Stimulated activated naive CD8-positive, alpha-beta T cell treated with anti-CD3 and anti-CD28 coated beads, Interleukin-15, amount 100 ng/mL, for 72 hours (primary cell): ENCODE measurements at places on chromosomes 12 and 14.

- DNase-seq, result no peak
Measured at GRCh38 chr12:51932218-51933076, 19.1 kb upstream of the ACVR1B start.

GRCh38 chr14:90005939-90006530 is 50.3 kb downstream of the TDP1 start:
- DNase-seq, result no peak

DNA sequence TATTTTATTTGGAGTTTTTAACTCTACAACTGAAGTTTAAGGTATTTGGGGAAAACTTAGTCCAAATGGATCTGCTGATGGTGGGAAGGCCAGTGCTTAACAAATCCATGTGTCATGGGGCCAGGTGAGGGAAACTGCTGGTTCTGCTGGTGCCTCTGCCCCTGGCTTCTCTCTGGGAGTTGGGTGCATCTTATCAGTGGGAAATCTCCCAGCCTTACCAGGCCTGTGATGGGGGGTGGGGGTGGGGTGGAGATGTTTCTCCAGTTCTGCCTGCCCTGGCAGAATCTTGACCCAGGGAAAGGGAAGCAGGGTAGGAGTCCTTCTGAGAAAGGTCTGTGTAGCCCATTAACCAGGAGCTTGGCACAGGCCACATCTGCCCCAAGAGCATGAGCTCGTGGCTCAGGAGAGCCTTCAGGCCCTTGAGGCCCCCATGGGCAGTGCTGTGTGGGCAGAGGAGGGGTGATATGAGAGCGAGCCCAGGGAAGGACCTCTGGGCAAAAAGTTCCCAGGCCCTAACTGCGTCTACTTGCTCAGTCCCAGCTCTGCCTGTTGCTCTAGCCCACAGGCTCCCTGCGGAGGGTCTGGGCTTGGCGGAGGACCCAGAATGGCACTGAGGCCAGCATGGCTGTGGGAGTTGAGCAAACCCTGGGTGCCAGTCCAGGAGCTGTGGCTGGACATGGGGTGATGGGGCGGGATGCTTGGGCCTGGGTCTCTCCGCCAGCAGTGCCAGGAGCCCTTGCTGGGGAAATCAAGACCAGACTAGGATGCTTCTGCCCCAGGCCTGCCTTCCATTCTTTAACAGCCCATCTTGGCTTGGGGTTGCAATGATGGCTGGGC is 18.2 kb downstream of the VASH1 start:
- no peak for DNase-seq

GRCh38 chr12:62260733-62261683 is 804 bp downstream of the USP15 start:
- peak; percentile 72 for DNase-seq

DNA sequence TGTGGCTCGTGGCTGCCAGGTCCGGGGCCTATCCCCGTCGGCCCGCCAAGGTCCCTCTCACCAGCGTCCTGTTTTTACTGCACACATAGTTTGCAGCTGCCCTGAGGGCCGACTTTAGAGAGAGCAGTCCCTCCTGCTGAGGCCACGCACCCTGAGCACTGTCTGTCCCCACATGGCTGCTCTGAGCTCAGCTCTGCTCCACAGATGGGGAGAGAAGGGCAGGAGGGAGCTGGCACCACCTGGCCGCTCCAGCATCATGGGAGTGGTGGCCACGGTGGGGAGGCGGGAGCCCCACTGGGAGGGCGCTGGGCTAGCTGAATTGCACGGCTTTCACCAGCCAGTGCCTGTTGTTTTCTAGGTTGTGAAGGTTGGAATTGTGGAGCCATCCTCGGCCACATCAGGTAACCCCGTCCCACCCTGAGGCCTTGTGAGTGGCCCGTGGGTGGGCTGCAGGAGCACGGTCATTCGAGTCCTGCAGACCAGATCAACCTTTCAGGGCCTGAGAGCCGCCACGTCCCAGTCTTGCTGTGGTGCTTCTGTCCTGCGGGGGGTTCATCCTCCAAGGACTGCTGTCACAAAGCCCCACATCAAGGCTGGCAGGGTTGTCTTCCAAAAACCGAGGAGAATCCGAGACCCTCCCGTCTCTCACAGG is 7.4 kb upstream of the TEX22 start:
- DNase-seq, result no peak

- no peak for DNase-seq
Measured at GRCh38 chr12:72966684-72967083, 694.5 kb downstream of the TRHDE start.

DNA sequence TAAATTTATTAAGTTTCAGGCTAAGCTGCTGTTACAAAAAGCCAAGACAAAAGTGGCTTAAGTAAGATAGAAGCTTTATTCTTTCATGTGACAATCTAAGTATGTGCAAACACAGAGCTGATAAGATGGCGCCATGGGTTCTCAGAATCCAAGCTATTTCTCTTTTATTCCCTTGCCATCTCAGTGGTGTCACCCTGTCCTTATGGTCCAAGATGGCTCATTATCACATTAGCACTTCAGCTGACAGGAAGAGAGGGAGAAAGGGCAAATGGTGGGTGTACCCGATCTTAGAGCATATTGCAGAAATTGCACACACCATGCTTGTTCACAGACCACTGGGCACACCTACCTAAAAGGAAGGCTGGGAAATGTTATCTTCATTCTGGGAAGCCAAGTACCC is 211.7 kb downstream of the TMTC2 start:
- DNase-seq, result no peak

DNA sequence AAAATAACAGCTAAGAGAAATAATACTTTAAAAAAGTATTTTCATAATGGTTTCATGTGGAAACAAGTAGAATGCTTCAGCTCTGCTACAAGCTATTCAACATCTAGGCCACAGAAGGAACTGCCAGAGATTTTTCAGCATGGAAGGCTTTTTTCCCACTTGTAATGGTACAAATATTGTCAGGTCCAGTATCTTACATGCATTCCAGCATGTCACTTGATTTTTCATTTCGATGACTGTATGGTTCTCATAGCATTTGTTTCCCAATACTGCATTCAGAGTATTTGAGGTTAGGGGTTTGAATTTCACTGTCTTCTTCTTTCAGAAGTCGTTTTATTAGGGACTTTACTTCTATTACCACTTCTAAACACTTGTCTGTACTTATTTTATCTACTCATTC is 1701.5 kb upstream of the FLRT2 start:
- no peak for DNase-seq

DNA sequence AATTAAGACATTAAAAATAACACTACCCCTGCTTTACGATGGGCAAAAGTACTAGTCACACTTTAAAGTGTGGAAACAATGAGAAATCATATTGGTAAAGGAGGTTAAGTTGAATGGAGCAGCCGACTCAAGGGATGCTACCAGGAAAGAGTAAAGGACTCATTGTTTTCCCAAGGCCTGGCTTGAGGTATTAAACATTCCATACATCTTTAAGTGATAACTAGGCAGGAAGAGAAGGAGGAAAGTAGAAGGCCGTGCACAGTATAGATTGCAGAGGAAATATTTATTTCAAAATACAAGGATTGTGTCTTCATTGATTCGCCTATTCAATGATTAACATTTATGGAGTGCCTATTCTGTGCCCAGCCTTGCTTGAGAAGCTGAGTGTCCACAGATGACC is 20.6 kb upstream of the YARS2 start:
- DNase-seq, result no peak

- no peak for DNase-seq
Measured at GRCh38 chr14:67265131-67265530, 23.9 kb downstream of the PALS1 start.

DNA sequence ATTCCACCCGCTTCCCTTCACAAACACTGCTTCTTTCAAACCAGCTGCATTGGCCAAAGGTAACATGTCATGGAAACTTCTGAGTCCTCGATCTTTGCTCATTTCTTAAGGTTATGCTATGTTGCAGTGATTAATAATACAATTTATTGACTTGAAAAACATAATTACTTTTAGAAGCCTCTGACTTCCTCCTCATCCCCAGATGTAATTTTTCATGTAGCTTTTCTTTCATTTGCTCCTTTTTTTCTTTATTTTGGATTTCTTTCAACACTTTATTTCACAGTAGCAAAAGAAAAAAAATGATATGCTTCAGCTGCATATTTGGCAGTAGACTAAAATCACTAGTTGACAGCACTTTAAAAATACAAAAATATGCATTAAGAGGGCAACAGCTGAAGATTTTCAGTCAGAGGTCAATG is 116.2 kb downstream of the LRRIQ1 start:
- DNase-seq, result no peak

GRCh38 chr14:62301911-62302310 is 539.7 kb downstream of the SNAPC1 start:
- DNase-seq, result no peak

DNA sequence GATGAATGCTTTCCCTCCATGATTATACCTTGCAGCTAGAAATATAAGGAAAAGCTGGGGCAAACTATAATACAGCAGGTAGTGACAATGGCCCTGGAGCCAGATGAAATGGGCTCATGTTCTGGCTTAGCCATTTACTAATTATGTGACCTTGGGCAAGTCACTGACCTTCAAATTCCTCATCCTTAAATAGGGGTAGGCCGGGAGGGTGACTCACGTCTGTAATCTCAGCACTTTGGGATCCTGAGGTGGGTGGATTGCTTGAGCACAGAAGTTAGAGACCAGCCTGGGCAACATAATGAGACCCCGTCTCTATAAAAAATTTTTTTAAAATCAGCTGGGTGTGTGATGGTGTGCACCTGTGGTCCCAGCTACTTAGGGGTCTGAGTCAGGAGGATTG is 155.4 kb downstream of the C12orf75 start:
- DNase-seq, result no peak

- DNase-seq, result no peak
Measured at GRCh38 chr12:95202691-95203486, 14.4 kb downstream of the FGD6 start.

- no peak for DNase-seq
Measured at GRCh38 chr12:120557589-120557988, 23.4 kb downstream of the RNF10 start.

GRCh38 chr14:102218688-102219087 is 79.0 kb downstream of the WDR20 start:
- no peak for DNase-seq

- no peak for DNase-seq
Measured at GRCh38 chr14:58755031-58755925, 117.5 kb downstream of the DACT1 start.

DNA sequence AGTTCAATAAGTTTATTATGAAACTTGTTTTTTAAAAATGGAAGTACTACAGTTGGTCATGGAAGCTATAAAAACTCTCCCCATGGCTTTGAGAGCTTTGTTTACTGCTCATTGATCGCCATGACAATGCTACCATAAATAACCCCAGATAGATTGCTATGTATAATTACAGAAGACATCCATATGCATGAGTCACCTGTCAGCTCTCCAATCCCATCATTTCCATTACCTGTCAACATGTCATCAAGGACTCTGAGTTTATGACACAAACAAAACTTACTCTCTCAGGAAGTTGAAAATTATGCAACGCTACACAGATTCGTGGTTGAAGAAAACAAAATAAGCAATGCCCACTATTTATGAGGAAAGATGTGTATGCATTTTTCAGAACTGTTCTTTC is 144.4 kb downstream of the SEC23A start:
- DNase-seq, result no peak
